Purkinje cell (primary cell): ENCODE measurements at places on chromosomes 4 and X. TPM values are rescaled to one million over a fixed set of nuclear protein-coding genes. Genes with fewer than 3 reads are reported as not detected.

Gene ADGRL3
- polyA plus RNA-seq, result 15.0 and 27.0 TPM in 2 replicates

Gene CCSER1
- 8.1 and 10.6 TPM in 2 replicates for polyA plus RNA-seq

Gene PAGE2B
- polyA plus RNA-seq, result not detected in 2 replicates

Gene SCRG1
- 8.5 and 19.4 TPM in 2 replicates for polyA plus RNA-seq

Gene ATG4A
- 15.9 and 19.3 TPM in 2 replicates for polyA plus RNA-seq

Gene SHISA3
- polyA plus RNA-seq, result not detected in 2 replicates

Gene ATP8A1
- polyA plus RNA-seq, result 16.9 and 28.7 TPM in 2 replicates

Gene C4orf50
- polyA plus RNA-seq, result 0.83 and 1.7 TPM in 2 replicates

Gene GRID2
- 452 and 581 TPM in 2 replicates for polyA plus RNA-seq

Gene SSX1
- not detected in 2 replicates for polyA plus RNA-seq

Gene ZDHHC15
- 4.5 and 6.1 TPM in 2 replicates for polyA plus RNA-seq

Gene CISD2
- 146 and 152 TPM in 2 replicates for polyA plus RNA-seq

Gene P2RY10
- polyA plus RNA-seq, result not detected in 2 replicates

Gene FSTL5
- polyA plus RNA-seq, result 12.1 and 24.0 TPM in 2 replicates

Gene FGFBP2
- not detected in 2 replicates for polyA plus RNA-seq

Gene GLRB
- polyA plus RNA-seq, result 193 and 222 TPM in 2 replicates

Gene SORBS2
- polyA plus RNA-seq, result 0.74 and 24.5 TPM in 2 replicates

Gene RHOXF1
- 1.8 TPM in 1 of 2 replicates, not detected in the other for polyA plus RNA-seq

Gene FAM3A
- 2.3 and 7.8 TPM in 2 replicates for polyA plus RNA-seq
